Inflammatory macrophage treated with lipopolysaccharide for 1 hour (primary cell): ENCODE measurements at places on chromosomes 1 and 21.

DNA sequence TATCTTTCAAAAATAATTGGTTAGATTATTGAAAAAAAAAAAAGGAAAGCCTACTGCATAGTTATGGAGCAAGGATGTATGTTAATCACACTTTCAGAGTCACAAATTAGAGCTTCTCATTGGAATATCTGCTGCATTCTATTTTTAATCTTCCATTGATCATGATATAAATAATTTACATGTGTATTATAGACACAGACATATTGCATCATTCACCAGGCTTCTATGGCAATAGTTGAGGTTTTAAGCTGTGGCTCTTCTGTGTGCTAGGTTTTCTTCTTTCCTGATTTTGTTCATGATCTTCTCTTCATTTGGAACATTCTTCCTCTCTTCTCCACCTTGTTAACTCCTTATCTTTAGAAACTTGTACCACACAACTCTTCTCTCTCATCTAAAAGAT, 123.2 kb upstream of the HMCN1 start:
- no peak for DNase-seq

DNA sequence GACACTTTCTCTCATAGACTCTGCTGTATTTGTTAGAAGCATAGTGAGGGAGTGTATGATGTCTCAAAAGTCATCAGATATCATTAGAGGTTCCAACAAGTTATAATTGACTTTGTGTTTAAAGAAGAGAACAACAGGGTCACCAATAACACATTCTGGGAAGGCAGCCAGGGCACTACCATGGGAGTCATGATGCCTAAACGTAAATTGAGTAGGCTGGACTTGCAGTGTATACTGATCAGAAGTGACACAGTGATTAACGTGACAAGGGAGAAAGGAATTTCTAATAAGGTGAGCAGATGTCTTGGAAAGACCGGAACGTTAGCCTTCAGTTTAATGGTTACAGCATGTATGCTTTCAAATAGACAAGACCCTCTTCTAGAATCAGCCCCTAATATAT, 973.2 kb downstream of the NCAM2 start:
- DNase-seq: no peak

DNA sequence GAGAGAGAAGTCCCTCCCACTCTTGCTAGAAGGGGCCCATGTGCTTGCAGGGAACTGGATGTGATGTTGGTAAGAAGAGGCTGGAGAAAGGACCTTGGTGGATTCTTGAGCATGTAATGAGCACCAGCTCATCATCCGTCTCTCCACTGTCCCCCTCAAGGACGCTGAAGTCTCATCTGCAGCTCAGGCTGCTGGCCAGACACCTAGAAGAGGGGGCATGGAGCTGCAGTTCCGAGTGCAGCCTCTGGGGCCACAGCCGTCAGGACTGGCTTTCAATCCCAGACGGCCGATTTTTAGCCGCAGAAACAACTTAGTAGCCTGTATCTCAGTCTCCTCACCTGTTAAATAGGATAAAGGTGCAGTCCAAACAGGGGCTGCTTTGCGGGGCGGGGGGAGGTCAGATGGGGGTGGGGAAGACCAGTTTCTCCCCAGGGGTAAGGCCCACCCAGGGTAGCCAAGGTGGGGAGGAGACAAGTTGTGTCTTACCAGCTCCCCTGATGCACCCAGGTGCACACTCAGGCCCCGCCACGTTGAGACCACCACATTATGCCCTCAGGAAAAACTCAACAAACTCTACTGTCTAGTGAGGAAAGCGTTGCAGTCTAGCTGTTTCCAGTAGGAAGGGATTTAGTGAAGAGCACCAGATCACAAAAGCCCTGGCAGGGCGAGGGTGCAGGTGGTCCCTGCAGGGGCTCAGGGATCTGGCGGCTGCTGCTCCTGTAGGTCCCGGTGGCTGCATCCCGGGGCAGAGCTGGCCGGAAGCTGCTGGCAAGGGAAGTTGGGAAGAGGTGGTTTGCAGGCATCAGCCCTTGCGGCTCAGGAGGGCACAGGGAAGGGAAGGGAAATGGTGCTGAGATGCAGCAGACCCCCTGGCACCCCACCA, 29.5 kb downstream of the LDLRAP1 start:
- DNase-seq: no peak

DNA sequence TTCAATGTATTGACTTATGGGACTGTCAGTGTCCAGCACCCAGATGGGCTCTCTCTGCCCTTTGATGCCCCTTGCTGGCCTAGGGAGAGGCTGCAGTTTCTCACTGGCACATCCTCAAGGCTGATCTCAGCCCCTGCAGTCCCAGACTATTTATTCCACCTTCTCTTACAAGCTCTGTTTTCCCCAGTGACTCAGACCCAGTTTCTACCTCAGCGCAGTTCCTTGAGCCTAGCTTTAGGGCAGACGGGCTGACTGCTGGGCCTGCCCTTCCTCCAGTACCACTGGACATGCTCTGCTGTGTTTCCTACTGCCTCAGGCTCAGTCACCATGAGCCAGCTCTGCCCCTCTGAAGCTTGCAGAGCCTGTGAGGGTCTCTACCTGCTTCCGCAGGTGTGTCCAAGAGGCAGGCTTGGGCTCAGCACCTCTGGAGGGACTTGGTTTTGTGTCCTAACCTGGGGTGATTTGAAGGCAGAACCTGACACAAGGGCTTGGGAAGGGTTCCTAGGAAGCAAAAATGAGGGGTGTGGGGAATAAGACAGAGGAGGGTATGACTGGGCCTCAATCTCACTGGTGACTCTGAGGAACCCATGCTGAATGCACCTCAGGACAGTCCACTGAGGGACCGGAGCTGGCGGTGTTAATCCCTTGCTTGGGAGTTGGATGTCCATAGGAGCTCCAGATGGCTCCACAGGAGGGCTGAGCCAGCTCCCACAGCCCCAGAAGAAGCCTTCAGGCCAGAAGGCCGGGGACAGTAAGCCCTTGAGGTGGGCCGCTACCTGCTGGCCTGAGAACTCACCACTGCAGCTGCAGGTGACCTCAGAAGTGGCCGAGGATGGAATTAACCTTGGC, 689.9 kb downstream of the MATN1 start:
- no peak for DNase-seq

- no peak for DNase-seq
Measured at GRCh38 chr1:8379513-8380186, 61.7 kb downstream of the SLC45A1 start.

DNA sequence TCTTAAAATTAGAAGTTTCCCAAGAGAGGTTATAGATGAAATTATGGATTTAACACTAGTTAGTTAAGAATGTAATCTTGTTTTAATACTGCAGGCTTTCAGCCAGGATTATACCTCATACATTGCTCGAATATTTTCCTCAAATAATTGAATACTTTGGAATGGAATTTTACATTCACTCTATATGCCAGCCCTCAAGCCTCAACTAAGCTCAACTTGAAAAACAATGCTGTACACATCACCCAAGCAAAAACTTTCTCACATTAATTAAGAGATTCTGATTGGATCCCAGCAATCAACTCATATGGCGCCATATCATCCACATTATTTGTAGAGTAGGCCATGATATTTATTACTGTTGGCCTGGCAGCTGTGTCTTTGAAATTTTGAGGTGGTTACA, 710.7 kb upstream of the ADAMTS5 start:
- DNase-seq: no peak

DNA sequence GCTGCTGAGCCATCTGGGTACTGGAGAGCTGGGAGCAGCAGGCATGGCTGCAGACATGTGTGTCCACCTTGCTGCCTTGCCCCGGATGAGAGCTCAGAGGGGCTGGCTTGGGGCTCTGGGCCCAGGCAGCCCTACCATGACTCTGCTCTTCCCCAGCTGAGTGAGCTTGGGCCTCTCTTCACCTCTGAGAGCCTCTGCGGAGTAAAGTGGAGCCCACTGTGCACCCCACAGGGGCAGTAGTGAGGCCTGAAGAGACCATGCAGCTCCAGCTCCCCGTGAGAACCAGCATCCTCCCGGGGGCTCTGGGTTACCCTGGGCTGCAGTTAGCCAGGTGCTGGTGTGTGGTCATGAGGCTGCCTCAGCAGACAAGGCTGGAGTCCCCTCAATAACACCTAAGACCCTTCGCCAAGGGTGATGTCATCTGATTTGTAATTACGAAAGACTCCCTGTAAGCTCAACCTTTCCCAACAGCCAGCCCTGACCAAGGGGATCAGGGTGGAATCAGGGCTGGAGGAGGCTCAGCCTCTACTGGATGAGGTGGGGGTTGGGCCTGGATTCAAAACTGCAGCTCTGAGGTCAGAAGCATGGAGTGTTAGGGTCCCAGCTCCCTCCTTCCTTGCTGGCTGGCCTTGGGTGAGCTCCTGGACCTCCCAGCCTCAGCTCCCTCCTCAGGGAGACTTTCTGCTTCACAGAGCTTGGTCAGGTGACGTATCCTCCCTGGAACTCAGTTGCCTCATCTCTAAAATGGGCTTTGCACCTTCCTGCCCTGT, 308.0 kb downstream of the MATN1 start:
- DNase-seq: no peak

DNA sequence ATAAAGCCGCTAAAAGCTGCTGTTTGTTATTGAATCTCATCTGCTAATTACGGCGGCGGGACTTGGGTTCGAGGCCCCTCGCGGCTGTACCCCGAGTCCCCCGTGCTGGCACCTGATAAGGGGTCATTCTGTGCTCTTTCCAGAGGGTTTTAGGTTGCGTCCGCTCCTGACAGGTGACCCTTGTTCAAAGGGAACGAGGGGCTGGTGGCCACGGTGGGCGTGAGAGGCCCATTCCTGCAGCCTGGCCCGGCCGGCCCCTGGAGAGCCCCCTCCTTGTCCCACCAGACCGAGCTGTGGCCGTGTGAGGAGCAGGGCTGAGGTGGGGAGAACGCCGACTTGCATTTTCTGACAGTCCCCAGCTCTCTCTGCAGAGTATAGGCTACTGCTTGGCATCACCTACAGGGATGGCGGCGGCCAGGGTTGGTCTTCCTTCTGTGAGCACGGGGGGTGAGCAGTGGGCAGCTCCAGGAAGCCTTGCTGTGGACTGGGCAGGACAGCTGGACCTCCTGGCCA, 12.2 kb downstream of the PRDM16 start:
- DNase-seq: no peak
